Activated CD4-positive, alpha-beta T cell treated with anti-CD3 and anti-CD28 coated beads for 48 hours (primary cell): ENCODE measurements at places on chromosomes 6 and 20.

DNA sequence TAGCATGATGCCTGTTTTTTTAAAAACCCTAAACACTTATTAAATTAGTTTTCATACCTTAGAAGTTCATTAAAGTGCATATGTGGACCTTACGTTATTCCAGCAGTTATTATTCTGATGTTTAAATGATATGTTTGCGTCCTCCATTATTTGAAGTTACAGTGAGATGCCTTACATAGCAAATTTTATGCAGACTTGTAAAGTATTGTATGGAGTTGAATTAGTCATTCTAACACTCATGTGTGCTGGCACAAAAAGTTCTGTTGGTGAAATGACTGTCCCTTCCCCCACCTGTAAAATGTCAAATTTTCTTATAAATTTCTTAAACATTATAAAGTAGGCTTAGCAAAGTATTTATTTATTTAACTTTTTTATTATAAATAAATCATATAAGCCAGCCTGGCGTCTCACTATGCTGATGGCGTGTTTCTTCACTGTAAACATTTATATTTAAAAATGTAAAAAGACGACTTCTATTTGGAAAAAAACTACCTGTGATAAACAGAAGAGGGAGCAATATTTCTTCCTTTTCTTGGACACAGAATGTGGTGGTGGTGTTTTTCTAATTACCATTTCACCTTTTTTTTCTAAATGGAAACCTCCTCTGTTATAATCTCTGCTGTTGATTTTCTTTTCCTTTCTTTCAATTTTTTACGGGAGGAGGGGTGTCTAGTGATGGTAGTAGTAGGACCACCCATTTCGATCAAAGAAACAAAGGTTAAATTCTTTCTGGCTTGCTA, 155.4 kb downstream of the RFPL4B start:
- no peak for DNase-seq

- DNase-seq, result peak; percentile 57
These were observed 1.0 kb downstream of the TSHZ2 start for GRCh38 chr20:52972965-52973819.

DNA sequence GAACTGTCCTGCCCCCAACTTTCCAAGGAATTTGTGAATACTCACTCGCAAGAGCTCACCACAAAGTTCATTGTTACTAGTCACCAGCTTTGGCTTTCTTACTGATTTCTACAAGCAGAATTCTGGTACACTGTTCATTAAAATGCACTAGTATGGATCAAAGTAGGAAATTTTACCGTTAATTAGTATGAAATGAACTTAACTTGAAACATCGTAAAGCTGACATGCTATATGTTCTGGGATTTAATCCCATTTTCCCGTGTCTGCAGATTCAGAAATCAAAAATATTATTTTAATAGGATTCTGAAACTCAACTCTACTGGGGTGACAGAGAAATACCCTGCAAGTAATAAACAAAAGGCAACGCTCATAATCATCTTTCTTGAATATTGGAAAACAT, 399.3 kb downstream of the DOK5 start:
- DNase-seq, result no peak

- DNase-seq, result peak; percentile 86
These were observed 9.7 kb downstream of the BACH2 start for GRCh38 chr6:90286884-90287488.

- no peak for DNase-seq
These were observed 8.0 kb downstream of the CDC5L start for GRCh38 chr6:44395501-44395900.

- no peak for DNase-seq
These were observed 47.9 kb downstream of the QRSL1 start for GRCh38 chr6:106677282-106677681.

GRCh38 chr6:12456343-12456742, 166.2 kb downstream of the EDN1 start:
- DNase-seq, result no peak

DNA sequence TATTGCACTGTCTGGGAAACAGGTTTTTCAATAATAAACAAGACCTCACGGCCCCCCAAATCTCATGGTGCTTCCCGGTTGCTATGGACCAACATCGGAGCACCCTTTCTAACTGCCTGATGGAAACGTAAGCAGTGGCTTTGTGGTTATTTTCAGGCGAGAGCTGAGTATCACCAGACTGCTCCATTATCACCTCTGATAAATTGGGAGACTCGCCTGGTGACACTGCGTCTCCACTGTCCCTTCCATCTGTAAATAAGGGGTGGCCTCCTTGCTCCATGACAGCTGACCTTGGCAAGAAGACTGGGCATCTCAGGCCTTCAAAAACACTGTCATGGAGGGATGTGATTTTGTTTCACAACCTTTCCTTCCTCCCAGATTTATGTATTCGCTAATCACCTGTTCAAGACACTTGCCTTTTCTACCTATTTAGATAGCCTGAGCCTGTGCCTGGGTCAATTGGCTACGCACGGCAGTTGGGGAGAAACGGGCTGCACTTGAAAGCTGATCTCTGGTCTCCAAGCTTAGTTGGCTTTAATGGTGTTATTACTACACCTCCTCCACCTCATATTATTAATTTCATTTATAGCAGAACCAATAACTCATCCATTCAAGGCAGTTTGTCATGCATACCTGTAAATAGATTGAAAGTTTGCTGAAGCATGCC, 17.7 kb upstream of the CDH4 start:
- DNase-seq, result no peak

- DNase-seq, result no peak
These were observed 9.9 kb upstream of the HEBP2 start for GRCh38 chr6:138393871-138394783.

DNA sequence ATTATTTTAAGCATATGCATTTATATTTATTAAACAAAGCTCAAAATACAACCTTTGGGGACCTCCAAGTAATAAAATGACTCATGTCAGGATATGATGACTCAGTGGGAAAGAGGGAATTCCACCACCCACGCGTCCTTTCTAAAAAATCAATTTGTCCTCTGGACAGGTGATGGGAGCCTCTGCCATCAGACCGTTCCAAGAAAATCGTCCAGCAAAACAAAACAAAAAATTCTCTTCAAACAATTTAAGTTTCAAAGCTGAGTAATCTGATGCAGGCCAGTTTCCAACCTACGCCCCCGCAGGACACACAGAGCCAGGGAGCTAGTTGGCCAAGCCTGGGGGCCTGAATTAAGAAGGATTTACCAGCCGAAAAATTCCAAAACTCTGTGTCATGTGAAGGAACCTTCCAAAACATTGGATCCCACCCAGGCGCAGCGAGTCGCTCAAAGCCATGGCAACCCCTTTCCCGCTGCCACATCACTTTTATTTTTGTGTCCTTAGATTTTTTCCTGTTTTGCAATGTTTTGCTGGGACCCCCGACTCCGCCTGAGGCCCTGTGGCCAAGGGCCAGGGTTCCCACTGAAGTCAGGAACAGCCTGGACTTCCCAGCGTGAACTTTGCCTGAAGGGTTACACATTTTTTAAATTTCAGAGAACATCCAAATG, 95.3 kb downstream of the NFATC2 start:
- no peak for DNase-seq
